ENCODE measurements at places on chromosomes 11 and 22. TPM values are rescaled to one million over a fixed set of nuclear protein-coding genes. Genes with fewer than 3 reads are reported as not detected.

Gene MRGPRX4
- polyA plus RNA-seq: not detected

Gene ZNF280B
- polyA plus RNA-seq: 5.3 TPM

Gene ADM2
- 0.83 TPM for polyA plus RNA-seq

Gene OR52H1
- not detected for polyA plus RNA-seq

- DNase-seq: no peak
These were observed 78.4 kb downstream of the XRRA1 start for GRCh38 chr11:74870485-74870884.

GRCh38 chr11:16862726-16863125 is 124.3 kb downstream of the C11orf58 start:
- DNase-seq: no peak
